Stimulated activated CD4-positive, alpha-beta T cell treated with anti-CD3 and anti-CD28 coated beads, Interleukin-12 subunit alpha, Interleukin-12 subunit beta, amount 100 ng/mL, for 4 hours (primary cell): ENCODE measurements at places on chromosomes 13 and 19.

DNA sequence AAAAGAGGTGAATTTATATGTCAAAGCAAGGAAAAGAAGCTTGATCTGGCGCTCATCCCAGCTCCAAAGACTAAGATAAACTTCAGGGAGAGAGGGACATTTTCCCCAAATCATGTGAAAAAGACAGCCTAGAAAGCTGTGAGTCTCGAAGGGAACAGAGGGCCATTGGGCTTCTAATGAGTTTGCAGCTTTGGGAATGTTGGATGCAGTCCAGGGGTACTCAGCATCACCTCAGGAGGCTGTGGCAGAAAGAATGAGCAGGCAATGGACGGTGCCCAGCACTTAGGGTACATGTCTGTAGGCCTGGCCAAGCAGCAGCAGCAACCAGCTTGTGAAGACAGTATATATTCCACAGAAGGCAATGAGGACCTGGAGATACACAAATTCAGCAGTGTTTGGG, 25.7 kb upstream of the WASF3 start:
- DNase-seq, result no peak

GRCh38 chr13:28022848-28023518, 34.5 kb upstream of the URAD start:
- no peak for DNase-seq

DNA sequence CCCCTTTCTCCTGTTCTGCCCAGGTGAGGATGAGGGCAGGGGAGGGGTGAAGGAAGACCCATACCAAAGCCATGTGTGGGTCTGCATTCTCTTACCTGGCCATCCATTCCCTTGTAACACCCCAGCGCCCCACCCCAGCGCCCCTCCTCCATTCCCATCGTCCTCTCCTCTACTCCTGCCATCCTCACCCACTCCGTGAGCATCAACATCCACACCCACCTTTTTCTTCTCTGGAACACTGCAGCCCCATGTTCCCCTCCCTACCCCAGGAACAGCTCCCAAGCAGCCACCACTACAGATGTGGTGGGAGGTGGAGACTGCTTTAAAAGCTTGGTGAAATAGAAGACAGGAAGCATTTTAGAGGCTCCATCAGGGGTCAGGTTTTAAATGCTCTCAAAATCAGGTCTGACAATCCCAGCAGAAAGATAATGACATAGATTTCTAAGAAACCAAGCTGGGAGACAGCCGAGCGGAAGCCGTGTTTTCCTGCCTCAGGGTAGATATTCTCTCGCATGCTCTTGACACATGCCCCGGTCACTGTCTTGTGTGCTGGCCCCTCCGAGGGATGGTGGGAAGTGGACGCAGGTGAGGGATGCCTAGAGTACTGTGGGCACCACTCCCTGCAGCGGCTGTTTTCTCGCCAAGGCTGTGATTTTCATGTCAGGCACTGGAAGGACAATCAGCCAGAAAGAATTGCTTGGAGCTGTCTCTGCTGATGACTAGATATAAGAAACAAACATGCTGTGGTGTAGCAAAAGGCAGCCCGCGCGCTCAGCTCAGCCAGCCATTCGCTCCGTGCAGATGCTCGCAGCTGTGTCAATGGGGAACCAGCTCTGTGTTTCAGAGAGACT, 9.8 kb downstream of the MEDAG start:
- no peak for DNase-seq

DNA sequence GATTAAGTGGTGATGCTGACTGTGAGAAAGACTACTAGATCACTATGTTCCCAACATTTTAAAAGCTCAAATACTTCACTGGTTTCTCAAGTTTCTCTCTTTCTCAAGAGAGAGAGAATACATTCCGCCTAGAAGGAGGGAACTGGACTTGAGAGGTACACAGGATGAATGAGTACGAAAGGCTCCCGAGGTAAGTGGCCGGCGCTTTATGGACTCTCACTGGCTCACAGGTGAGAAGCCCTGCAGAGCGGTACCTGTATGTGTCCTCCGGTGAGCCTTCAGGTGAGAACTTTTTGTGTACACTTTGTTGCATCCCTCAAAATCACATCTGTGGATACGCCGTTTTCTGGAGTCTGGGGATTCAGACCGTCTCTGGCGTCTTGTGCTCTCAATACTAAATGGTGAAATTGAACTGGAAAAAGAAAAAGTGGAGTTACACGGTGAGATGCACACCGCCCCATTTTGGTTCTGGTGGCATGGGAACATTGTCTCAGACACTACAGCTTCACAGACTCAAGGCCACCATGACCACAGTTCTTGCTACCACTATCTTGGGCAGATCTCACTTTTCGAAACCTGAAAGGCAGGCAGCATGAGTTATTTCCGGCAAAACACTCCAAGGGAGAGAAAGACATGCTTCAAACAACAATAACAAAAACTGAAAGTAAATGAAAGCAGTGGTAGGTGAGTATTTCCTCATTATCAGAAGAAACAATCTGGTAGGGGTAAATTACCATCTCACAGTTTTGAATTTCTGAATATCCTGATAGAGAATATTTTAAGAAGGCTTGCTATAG, 418.9 kb downstream of the KLF12 start:
- peak; percentile 12 for DNase-seq

GRCh38 chr13:26062853-26063444, 11.1 kb upstream of the SHISA2 start:
- DNase-seq, result no peak
